ENCODE measurements at places on chromosomes 13 and 19.

GRCh38 chr13:48853728-48854102, 122.0 kb upstream of the FNDC3A start:
- DNase-seq = no peak

DNA sequence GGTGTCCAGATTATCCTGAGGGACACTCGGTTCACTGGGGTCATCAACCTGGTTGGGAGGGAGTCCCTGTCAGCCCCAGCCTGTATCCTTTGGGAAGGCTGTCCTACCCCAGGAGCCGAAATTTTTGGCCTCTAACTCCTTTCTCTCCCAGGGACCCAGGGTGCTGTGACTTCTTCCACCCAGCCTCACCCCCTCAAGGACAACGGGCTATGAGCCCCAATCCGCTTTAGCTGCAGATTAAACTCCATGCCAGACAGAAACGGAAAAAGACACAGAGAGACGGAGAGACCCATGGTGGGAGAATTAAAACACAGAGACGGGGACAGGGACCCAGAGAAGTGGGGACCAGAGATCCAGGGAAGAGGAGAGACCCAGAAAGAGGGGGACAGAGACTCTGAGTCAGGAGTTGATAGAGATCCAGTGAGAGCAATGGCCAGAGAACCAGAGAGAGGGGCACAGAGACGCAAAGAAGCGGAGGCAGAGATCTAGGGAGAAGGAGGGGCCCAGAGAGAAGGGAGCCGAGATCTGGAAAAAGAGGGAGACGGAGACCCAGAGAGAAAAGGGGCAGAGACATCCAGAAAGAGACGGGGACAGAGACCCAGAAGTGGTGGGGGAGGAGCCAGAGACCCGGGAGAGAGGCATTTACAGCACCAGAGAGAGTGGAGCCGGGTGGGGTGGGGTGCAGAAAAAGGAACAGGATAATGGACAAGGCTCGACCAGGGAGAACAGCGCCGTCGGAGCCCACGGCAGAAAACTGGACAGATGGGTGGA, 703 bp downstream of the SLC17A7 start:
- no peak for DNase-seq

- DNase-seq = no peak
These were observed 334.0 kb downstream of the SLITRK5 start for GRCh38 chr13:88005188-88005587.

- no peak for DNase-seq
These were observed 114.6 kb upstream of the RNF113B start for GRCh38 chr13:98291658-98292057.

- no peak for DNase-seq
These were observed 54.0 kb upstream of the F7 start for GRCh38 chr13:113051641-113052040.

DNA sequence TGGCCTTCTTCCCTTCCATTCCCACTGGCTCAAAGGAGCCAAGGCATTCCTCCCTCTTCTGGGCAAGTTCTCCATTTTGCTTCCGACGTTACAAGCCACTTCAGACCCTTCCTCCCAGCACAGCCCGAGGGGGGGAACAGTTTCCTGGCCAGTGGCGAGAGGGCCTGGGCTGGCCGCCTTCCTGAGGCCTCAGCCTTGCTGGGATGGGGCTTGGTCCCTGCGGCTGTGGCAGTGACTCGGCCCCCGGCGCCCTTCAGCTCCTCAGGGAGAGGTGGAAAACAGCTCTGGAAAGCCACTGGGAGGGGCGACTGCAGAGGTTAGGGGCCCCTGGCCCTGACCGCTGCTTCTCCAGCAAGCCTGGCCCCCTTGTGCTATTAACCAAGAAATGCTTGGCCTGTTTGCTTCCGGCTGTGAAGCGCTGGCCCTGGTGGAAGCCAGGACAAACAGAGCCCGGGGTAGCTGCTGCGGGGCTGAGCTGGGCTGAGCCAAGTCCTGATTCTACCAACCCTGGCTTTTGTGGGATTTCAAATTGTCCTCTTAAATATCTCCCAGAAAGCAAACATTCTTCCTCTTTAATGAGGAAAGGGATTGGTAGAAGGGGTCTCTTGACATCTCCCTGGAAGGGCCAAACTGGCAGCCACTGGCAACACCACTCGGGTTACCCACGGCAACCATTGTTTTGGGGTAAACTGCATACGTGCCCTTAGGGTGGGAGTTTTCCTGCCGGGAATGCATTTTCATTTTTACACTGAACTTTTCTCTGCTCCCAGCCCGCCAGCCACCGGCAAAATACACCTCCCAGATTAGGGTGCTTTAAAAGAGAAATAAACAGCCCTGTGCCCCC, 38.7 kb downstream of the C13orf46 start:
- DNase-seq = no peak

- no peak for DNase-seq
These were observed 150.3 kb upstream of the TSHZ3 start for GRCh38 chr19:31499281-31500196.

DNA sequence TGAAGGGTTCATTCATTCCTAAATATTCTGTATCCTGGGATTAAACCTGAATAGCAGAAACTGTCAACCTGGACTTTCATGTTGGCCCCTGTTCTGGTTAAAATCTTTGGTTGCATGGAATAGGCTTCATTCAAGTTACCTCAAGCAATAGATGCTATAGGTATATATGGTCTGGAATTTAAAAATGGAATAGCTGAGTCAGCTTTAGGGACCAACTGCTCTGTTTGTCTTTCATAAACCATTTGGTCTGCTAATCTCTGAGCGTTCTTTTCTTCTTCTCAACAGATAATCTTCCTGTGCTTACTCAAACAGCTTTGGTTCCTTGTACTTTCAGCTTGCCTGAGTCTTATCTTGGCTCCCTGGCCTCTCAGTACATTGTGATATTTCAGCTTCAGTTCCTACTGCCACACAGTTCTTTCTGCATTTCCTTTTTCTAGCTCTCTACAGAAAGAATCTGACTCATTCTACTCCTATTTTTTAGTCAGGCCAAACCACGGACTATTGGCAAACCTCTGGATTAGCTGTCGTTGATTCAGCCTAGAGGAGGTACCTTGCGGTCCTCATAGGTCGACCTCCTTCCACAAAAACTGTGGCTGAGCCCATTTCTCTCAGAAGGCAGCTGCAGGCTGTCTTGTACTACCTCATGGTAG, 35.9 kb upstream of the MAB21L1 start:
- DNase-seq = no peak

DNA sequence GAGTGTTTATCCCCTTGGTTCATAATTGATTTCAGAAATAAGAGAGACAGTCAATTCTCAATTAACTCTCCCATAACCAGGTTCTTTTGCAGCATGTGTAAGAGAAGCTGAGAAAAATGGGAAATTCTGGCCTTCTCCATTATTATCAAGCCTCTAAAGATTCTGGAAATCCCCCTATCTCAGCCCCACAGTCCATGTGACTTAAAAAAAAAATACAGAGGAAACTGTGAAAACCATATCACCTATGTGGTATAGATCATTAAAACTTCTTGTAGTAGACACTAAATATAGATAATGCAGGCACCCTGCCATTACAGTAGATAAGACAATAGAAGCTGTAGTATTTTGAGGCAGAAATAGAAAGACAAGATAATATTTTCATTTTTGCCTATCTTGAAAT, 34.3 kb upstream of the SOHLH2 start:
- DNase-seq = no peak

DNA sequence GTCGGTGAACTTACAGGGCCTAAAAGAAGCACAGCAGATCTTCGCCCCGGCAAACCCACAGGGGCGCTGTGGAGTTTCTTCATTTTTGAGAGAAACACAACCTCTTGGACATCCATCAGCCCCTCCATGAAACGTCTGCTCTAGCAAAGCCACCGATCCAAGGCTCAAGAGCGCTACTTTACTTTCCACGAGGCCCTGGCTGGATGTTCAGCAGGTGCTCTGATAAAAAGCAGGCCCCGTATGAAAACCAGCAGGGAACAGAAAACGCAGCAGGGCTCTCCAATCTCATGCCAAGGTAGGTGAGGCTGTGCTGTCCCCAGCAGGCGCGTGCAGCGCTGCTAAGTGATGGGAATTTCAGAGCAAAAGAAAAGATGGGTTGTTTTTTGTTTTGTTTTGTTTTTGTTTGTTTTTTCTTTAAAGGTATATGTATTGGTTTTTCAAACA, 86.7 kb downstream of the IRS2 start:
- no peak for DNase-seq

DNA sequence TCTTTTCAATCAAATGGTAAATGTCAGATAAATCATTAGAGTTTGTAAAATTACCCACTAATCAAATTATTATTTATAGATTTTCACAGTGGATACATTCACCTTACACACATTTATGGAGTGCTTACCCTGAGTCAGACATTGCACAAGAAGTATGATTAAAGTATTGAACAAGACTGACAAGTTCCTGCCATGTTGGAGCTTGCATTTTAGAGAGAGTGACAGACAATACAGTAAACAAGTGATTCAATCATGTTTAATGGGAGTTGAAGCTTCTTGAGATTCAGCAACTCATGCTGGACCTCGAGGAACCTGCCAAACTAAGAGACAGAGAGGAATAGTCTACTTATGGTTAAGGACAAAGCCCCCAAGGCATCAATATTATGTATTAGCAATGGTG, 487.8 kb downstream of the PCDH17 start:
- DNase-seq = no peak

DNA sequence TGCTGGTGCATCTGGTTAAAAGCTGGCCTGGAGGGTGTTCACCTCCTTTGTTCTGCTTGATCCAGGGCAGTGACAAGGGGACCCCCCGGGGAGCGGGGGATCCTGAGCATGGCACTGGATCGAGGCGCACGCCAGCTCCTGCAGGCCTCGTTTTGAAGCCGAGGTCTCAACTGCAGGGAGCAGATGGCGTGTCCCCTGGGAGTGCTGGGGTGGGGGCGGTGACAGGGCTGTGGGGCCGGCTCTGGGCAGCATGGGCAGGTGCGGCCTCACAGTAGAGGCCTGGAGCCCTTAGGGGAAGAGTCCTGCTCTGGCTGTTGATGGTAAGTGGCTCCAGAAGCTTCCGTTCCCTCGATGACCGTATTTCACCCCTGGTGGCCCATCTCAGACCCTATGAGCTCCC, 51.8 kb downstream of the CRTC1 start:
- no peak for DNase-seq

GRCh38 chr13:25064396-25064795, 31.5 kb upstream of the PABPC3 start:
- DNase-seq = no peak

GRCh38 chr19:54029930-54030490, 33.7 kb downstream of the VSTM1 start:
- DNase-seq = peak; percentile 68

DNA sequence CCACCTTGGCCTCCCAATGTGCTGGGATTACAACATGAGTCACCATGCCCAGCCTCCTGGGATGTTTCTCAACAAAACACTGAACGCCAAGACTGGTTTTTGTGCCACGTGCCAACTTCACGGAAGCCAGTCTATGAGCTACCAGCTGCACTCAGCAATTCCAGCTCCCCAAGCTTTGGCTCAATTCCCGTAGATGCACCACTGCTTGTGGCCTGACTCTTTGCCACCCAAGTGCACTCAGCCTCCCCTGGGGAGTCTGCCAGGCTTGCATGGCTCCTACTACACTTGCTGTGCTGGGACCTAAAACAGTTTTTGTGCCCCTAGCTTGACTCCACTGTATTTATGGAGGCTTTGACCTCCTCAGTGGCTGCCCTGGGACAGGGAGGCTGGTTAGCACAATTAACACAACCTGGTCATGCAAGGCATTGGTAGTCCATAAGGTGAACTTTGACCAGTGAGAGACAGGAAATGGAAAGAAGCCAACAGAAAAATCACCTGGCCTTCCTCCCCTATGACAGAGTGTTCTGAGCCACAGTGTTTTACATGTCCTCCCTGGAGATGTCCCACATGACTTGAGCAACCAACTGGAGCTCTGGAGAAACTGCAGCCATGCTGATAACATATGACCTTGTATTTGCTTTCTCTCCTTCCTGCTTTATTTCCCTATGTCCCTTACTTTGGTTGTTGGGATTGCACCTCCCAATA, 1173.1 kb downstream of the UQCRFS1 start:
- no peak for DNase-seq

DNA sequence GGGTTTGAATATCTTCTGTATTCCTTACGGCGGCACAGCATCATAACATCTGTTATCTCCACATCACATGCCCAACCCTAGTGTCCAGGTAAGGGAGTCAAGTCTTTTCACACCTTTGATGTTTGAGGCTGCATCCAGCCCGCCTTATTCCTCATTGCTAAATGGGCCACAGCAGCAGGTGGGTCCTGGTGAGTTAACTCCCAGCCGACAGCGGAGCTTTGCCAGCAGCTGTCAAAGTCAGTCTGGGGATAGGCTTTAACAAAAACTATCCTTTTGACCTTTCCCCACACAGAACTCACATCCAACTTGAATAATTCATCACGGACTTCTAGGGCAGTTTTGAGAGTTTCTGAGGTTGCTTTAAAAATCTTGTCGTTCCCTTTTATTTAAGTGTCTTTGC, 235.1 kb downstream of the DLEU7 start:
- DNase-seq = no peak

DNA sequence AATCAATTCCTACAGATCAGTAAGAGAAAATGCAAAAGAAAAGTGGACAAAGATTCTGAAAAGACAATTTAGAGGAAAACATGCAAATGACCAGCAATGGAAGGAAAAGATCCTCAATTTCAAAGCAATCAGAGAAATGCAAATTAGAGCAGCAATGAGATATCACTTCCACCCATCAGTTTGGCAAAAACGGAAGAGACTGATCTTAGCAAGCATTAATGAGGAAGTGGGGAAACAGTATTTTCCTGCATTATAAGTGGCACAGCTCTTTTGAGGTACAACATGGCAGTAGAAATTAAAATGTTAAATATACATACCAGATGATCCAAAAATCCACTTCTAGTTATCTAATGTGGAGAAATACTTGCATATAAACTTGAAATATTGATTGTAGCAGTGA, 69.1 kb upstream of the SLC7A1 start:
- no peak for DNase-seq

- DNase-seq = no peak
These were observed 16.3 kb downstream of the ONECUT3 start for GRCh38 chr19:1769645-1769985.

DNA sequence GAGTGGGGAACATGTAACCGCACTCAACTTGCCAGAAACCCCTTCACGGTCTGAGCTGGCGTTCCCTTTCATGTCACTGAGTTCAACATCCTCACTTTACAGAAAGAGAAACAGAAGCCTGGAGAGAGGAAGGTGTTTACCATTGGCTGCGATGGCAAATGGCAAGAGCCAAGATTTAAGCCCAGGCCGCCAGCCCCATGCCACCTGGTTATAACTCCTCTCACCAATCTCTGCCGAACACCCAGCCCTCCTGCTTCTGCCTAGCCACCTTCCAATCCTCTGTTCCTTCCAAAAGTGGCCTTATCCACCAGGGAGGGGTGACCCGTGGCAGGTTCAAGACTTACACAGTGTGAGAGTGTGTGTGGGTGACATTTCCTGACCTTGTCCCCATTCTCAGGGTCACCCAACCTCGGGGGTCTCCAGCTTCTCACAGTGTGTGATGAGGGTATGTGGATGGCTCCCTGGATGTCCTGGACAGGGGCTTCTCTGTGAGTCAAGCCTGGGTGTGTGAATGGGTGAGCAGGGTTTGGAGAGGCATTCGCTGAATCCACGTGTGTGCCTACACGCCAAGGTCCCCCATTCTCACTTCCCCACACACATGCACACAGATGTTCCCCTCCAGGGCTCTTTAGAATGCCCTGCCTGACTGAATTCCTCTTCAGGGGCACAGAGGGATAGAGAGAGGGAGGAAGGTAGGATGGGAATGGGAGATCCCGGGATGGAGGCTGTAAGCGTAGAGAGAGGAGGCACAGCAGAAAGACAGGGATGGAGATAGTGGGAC, 1.2 kb downstream of the CADM4 start:
- DNase-seq = no peak

- no peak for DNase-seq
These were observed 1.0 kb downstream of the DIRAS1 start for GRCh38 chr19:2719920-2720776.

Data from activated CD8-positive, alpha-beta T cell treated with anti-CD3 and anti-CD28 coated beads, Interleukin-2, amount 10 ng/mL, durations not matched to agents 7 days and 5 days (primary cell).